ENCODE measurements at places on chromosomes 12 and 14.
A peak's percentile ranks its signal among the peaks of the same experiment; 100 is the strongest.

DNA sequence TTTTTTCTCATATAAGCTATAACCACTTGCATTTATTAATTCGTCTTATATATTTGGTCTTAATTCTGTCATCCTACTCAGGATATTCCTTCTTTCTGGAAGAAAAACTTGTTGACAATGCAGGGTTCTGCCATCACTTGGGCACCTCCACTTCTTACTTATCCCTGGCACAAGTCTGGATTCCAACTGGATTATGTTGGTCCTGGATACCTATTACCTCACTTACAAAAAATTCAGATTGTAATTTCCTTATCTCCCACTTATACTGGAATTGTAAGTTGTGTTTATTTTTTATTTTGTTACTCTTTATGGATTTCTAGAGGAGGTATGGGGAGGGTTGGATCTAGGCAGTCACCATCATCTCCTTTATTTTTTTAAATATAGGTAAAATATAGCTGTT is 36.7 kb downstream of the LRRIQ1 start:
- DNase-seq, result no peak

- peak; percentile 85 for DNase-seq
Observed at GRCh38 chr14:96245710-96246538, 10.1 kb upstream of the BDKRB1 start.

- DNase-seq, result no peak
Observed at GRCh38 chr12:16844875-16845274, 238.9 kb upstream of the LMO3 start.

GRCh38 chr12:85394065-85394464 is 114.0 kb downstream of the ALX1 start:
- no peak for DNase-seq

- peak; percentile 55 for DNase-seq
Observed at GRCh38 chr14:99562856-99563748, 40.9 kb downstream of the CCDC85C start.

GRCh38 chr14:75289840-75290388 is 11.3 kb downstream of the FOS start:
- no peak for DNase-seq

DNA sequence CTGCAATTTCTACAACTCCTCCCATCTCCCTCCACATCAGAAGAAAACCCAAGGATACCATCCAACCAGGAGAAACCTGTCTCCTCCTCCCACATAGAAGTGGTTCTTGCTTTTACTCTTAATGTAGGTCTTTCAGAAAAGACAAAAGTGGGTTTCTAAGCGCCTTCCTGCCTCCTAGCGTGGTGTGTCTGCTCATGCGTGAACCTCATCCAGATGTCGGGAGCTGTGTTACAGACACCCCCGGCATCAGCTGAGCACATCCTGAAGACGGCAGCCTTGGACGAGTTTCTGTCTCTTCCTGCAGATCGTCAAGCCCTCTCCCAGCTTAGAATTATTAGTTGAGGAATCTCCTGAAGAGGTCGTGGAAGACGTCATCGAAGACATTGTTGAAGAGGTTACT is 9.5 kb downstream of the LRRC43 start:
- no peak for DNase-seq

DNA sequence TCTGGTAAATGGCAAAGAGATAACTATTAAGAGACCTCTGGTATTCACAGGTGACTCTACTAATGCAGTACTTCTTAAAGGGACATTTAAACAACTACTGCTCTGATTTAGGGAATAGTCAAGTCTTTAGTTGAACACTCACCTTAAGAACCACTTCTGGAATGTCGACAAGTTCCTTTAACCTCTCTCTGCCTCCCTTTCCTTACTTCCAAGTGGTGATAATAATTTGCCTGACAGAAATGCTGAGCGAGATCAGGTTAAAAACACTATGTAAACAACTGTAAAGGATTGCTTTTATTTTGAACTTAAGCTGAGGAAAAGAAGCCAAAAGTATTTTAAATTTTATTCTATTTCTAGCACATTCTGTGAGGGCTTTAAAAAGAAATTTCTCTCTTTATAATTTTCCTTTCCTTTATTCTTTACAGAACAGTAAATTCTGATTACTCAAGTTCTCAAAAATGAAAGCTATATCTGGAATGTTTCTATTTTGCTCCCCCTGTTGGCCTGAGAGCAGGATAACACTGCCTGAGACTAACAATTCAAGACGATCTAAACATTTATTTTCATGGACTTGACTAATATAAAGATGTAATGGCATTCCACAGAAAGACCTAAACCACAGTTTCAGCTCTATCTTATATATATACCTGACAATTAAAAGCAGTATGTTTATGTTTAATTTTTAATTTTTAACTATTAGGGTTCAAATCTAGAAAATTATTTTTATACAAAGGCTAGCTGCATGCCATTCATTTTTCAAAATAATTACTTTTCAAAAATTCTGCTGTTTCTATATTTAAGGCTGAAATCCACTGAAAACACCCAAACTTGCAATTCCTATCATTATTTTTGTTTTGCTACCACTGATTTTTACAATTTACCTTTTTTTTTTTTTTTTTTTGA is 29.2 kb downstream of the ZCCHC8 start:
- DNase-seq, result peak; percentile 79

DNA sequence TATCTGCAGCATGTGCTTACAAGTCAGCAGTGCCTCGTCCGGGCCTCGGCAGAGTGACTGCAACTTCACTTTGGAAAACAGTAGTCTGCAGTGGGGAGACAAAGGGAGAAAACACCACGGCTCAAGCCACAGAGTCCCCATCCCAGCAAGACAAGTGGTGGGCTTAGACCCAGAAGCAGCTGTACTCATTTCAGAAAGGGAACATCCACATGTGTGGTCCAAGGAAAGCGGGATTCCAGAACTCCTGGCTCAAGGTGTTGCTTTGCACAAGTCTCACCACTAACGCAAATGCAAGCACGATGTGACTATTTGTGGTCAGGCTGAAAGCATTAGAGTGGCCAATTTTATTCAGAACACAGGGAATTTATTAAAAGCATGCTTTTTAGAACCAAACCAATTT is 198.3 kb downstream of the TTC7B start:
- no peak for DNase-seq

- no peak for DNase-seq
Observed at GRCh38 chr12:132144810-132145168, 532 bp downstream of the NOC4L start.

DNA sequence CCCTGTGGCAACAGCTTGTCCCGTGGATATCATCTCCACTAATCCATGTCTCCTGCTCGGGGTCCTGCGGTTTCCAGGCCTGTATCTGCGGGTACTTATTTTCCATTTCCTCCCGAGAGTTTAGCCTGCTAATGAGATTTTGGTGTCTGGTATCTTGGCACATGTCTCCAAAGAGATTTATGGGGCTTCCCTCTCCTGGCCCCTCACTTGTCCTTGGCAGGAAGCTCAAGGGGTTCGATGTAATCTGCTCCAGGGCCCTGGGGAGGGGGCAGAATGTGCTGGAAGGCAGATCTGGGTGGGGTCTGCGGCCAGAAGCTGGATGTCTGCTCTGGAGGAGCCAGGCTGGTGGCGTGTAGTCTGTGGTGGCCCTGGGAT is 85.7 kb downstream of the KIF26A start:
- DNase-seq, result no peak

GRCh38 chr12:27096420-27096819 is 14.0 kb upstream of the C12orf71 start:
- DNase-seq, result no peak

DNA sequence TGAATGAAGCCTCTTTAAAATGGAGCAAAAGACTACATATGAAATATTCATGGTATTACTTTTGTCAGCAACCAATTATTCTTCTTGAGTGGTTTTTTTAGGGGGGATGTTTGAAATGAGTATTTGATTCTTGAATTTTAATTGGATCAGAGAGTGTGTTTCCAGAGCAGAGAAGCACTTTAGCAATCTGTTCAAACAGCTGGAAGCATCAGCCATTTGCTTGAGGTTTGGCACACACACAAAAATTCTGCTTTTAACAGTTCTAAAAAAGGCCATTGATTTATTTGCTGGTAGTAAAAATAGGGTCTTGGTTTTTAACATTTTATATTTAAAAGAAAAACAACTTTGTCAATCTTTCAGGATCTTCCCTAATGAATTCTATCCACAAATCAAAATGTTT is 292.7 kb downstream of the LRFN5 start:
- peak; percentile 2 for DNase-seq

DNA sequence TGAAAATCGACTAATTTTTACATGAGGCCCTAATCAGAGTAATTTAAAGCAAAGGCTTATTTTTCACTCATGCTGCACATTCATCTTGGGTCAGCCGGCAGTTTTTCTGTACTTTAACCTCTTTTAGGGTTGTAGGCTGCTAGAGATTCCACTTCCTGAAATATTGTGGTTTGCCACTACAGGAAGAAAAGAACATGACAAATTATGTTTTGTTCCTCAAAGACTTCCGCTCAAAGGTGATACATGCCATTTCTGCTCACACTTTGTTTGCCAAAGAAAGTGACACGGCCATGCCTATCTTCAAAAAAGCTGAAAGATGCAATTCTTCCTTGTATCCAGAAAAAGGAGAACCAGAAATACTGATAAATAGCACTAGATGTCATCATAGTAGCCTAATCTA is 183.4 kb upstream of the PPFIA2 start:
- DNase-seq, result no peak

DNA sequence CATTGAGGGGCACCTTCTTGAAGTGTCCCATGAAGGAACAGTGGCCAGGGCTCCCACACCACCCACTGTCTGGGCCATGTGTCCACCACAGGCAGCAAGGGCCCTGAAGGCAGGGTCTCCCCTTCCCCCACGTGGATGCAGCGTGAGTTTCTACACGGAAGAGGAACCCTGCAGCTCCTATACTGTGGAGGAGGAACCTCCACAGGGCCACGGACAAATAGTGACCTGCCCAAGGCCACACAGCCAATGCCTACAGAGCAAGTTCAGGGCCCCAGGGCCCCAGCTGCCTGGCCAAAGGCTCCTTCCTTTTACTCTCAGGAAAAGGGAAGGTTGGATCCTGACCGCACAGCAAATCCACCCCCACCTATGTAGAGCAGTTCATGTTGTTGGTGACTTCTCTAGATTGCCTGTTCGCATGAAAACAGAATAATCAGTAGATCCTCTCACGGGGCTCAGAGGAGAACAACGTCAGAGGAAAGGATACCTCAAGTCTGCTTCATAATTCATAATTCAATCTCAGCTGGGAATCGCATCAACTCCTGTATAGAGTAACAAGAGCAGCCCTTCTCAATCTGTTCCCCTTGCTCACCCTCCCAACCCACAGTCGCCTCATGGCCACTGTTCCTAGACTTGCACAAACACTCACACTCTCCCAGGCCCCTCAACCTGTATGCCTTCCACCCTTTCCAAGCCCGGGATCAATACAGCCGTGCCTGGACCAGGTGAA is 11.1 kb upstream of the KRT73 start:
- DNase-seq, result no peak

DNA sequence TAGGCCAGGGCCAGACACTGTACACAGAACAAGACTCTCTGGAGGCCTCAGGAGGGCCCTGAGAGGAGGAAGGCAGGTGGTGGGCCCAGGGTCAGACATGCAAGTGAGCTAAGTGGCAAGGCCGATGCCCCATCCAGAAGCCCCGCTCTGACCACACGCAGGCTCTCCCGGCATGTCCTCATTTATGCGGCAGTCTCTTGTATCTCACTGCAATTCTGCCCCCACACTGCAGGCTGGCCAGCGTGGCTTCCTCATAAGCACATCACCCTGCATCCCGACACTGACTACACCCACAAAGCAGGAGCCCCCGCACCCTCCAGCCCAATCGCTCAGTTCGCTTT is 17.5 kb downstream of the SSH1 start:
- DNase-seq, result no peak

DNA sequence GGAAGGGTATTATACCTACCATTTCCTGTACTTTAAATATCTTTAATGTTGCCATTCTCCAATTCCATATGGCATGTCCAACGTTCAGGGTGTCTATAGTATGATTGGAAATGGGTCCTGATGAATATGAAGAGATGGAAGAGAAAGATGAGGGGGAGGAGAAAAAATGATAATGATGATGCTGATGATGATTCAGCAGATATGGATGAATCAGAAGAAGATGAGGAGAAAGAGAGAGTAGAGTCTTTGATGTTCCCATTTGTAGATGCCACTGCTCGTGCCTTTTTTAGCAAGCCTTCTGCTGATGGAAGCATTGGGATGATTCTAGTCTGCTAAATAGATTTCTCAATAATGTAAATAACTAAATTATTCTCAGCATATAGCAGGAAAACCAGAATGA is 163.5 kb downstream of the PIK3C2G start:
- no peak for DNase-seq

DNA sequence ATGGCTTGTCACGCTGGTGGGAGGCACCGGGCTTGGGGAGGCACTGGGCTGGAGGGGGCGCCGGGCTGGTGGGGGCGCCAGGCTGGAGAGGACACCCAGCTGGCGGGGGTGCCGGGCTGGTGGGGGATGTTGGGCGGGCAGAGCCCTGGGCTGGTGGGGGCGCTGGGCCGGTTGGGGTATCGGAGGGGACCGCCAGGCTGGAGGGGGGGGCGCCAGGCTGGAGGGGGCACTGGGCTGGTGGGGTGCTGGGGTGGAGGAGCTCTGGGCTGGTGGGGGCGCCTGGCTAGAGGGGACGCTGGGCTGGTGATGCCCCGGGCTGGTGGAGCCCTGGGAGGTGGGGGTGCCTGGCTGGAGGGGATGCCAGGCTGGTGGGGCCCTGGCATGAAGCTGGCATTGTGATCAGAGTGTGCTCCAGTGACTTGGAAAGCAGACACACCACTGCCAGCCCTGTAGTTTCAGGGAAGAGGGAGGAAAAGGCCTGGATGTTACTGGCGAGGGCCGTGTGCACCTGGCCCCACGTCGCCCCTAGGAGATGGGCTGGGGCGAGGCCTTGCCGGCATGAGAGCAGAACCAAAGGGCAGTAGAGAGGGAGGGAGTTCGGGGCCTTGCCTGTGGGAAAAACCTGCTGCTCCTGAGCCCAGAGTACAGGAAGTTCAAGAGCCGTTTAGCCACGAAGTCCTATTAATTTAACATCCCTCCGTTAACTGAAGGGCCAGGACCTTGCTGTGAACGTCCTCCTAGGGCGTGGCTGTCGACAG is 13.1 kb downstream of the TEDC1 start:
- DNase-seq, result no peak

DNA sequence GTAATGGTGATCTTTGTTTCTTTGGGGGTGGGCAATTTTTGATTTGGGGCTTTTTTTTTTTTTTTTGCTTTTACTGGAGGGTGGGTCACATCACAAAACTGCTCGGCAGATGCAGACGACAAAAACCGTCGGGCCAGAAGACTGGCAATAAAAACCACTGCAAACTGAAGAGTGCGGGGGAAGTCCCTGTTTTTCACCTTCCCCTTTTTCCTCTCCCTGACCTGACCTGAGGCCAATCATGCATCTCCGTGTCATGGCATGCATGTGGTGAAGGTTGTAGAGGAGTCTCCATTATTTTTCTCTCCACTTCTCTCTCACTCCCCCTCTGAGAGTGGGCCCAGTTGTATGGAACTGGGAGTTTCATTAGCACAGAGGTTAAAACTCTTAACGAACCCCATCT is 57.5 kb downstream of the AP5M1 start:
- DNase-seq, result no peak

- no peak for DNase-seq
Observed at GRCh38 chr12:105342464-105342863, 12.0 kb downstream of the C12orf75 start.

DNA sequence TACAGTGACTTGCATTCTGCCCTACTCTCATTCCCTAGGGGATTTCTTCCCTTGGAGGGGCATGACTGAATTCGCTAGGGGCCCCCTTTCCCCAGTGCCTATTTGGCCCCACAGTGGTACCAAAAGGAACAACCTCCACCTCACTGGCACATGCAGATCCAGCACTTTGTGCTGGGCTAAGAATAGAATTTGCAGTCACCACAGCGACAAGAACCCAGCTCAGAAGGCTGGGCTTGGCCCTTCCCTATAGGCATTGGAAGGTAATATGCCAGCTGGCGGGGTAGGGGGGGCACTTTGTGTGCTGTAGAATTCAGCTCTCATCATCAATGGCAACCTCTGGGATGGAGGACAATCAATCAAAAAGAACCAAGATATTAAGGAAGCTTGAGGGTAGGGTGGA is 13.9 kb downstream of the BAZ2A start:
- DNase-seq, result no peak
